ENCODE measurements at places on chromosomes 7 and 10. TPM values are rescaled to one million over a fixed set of nuclear protein-coding genes. Genes with fewer than 3 reads are reported as not detected.

The OR2A2 gene
- not detected for polyA plus RNA-seq

The CEP41 gene
- 2.1 TPM for polyA plus RNA-seq

The PAPOLB gene
- not detected for polyA plus RNA-seq

The GBX1 gene
- polyA plus RNA-seq, result not detected

The MYO3A gene
- 5.9 TPM for polyA plus RNA-seq

The PDE6C gene
- polyA plus RNA-seq, result not detected

The ITIH5 gene
- 9.1 TPM for polyA plus RNA-seq

The CNNM1 gene
- polyA plus RNA-seq, result 0.13 TPM

The CYP3A7 gene
- not detected for polyA plus RNA-seq

DNA sequence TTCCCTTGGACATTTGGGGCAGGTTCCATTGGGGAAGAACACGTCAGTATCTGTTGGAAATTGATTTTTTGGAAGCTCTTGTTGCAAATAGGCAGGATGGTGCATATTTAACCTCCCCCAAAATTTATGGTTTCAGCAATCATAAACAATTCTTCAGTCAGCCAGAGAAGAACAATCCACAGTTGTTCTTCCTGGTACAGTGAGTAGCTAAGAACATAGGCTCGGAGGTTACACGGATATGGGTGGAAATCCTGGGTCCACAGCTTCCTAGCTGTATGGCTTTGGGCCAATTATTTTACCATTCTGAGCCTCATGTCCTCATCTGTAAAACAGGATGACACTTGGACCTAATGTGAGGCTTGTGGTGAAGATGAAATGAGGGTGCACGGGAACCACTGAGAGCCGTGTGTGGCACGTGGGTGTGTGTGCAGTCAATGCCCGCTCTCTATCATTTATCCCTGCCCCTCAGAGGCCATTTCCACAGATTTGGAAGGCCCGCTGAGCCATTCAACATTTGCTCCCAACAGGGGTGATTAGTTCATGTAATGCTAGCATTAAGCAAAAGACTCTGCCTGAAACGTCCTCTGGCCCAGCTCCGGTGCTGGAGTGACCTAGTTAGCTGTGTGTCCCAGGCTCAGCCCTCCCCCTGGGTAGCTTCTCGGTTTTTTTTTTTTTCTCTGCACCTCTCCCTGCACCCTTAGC lies 9.7 kb downstream of the CAMK1D start:
- H3K4me3 ChIP-seq, result no peak overlapping the region
- no peaks in the 10 kb centered on the region for H3K4me1 ChIP-seq
- no peak for DNase-seq
- no peak overlapping the region for H3K27ac ChIP-seq
- no peaks in the 10 kb centered on the region for H3K27me3 ChIP-seq

DNA sequence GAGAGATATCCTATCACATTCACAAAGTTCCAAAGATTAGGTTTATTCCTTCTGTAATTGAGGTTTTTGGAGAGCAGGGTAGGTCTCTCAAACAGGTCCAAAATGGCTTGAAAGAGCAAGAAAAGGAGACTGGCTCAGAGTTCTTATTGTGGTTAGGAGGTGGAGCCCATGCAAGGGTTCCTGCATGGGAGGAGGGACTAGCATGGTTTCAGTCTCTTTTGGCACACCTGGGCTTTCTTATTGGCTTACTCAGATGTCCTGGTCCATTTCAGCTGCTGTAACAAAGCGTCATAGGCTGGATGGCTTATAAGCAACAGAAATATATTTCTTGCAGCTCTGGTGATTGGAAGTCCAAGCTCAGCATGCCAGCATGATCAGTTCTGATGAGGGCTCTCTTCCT lies 493.1 kb downstream of the REEP3 start:
- DNase-seq, result no peak
- H3K27me3 ChIP-seq, result no peaks in the 10 kb centered on the region
- no peaks in the 10 kb centered on the region for H3K4me1 ChIP-seq
- no peaks in the 10 kb centered on the region for H3K36me3 ChIP-seq
- no peak overlapping the region for H3K27ac ChIP-seq
- no peak overlapping the region for H3K4me3 ChIP-seq

- no peak overlapping the region for H3K27ac ChIP-seq
- H3K27me3 ChIP-seq, result no peaks in the 10 kb centered on the region
- no peak overlapping the region for H3K4me3 ChIP-seq
- no peak for DNase-seq
Observed at GRCh38 chr10:2012209-2012608, 274.9 kb upstream of the ADARB2 start.

DNA sequence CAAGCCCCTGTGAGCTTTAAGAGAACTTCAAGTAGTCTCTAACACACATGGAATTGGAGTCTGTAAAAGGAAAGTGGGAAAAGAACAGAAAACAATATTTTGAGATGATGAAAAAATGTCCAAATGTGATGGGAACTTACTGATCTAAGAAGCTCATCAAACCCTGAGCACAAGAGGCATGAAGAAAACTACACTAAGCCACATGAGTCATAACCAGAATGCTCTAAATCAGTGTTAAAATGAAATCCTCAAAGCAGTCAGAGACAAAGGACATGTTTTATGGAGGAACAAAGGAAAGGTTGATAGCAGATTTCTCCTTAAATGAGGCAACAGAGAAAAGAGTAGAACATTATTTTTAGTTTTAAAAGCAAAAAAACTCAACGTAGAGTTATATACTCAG lies 37.2 kb downstream of the ZNF33A start:
- no peak for DNase-seq
- H3K27me3 ChIP-seq, result no peaks in the 10 kb centered on the region
- H3K27ac ChIP-seq, result no peak overlapping the region
- H3K4me3 ChIP-seq, result no peak overlapping the region
- no peaks in the 10 kb centered on the region for H3K4me1 ChIP-seq

- no peaks in the 10 kb centered on the region for H3K27me3 ChIP-seq
- no peak overlapping the region for H3K4me3 ChIP-seq
- H3K36me3 ChIP-seq, result no peaks in the 10 kb centered on the region
- H3K27ac ChIP-seq, result no peak overlapping the region
- DNase-seq, result no peak
Observed at GRCh38 chr7:25707768-25708620, 444.0 kb upstream of the NFE2L3 start.

GRCh38 chr10:3737864-3738263 lies 47.1 kb downstream of the KLF6 start:
- no peak overlapping the region for H3K4me3 ChIP-seq
- no peak for DNase-seq
- no peaks in the 10 kb centered on the region for H3K36me3 ChIP-seq

DNA sequence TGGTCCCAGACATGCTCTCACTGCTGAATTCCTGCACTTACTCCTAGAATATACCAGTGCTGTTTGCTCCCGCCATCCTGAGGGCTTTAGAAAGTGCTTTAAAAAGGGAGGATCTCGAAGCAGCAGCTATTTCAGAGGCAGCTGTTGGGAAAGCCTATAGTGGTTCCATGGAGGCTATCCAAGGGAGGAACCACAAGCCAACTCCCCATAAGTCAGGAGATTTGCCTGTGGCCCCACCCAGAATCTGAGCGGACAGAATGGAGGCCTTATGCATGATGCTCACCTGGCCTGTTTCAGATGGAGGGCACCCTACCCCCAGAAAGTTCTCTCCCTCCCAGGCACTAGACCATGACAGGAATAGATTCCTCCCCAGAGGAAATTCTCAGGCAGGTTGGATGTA lies 2.3 kb upstream of the KCNIP2 start:
- no peaks in the 10 kb centered on the region for H3K27me3 ChIP-seq
- no peak overlapping the region for H3K4me3 ChIP-seq
- H3K27ac ChIP-seq, result no peak overlapping the region
- no peak for DNase-seq
- peaks cover 5% of the 10 kb centered on the region for H3K36me3 ChIP-seq

DNA sequence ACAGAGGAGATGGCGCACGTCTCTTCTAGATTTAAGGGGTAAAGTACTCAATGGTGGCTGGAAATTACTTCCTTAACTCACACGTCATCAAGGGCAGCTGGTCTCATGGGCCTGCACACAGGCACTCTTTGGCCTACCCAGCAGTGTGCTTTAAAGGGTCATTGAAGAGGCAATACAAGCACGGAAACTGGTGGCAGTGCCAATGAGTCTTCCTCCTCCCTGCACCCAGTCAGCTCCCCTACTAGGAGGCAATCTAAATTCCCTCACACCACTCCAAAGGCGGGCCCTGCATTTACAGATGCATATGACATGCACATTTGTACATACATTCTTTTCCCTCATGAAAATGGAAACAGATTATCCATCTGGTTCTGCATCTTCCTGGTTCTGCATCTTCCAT lies 47.4 kb downstream of the PPIF start:
- H3K36me3 ChIP-seq, result no peaks in the 10 kb centered on the region
- H3K4me3 ChIP-seq, result no peak overlapping the region
- no peaks in the 10 kb centered on the region for H3K27me3 ChIP-seq
- H3K4me1 ChIP-seq, result no peaks in the 10 kb centered on the region
- DNase-seq, result peak; percentile 39
- no peak overlapping the region for H3K27ac ChIP-seq

DNA sequence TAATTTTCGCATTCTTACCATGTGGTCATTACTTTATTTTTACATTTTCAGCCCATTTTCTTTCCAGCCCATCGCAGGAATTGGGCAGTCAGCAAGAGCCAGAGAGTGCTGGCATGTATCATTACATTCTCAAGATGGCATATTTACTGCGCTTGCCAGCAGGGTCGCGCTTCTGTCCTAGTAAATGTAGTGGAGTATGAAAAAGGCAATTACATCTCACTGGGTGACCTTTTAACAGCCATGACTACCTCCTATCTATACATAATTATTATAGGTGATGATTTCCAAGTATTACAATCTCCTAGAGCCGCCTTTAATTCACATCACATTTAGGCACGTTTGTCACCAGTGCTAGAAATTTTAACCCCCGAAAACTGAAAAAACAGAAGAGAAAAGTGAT lies 433.7 kb upstream of the MGMT start:
- no peaks in the 10 kb centered on the region for H3K4me1 ChIP-seq
- H3K36me3 ChIP-seq, result no peaks in the 10 kb centered on the region
- no peak overlapping the region for H3K4me3 ChIP-seq
- peaks cover 4% of the 10 kb centered on the region for H3K27me3 ChIP-seq
- H3K27ac ChIP-seq, result no peak overlapping the region

GRCh38 chr7:146665023-146665422 lies 548.4 kb downstream of the CNTNAP2 start:
- no peak for DNase-seq
- H3K27ac ChIP-seq, result no peak overlapping the region
- H3K27me3 ChIP-seq, result no peaks in the 10 kb centered on the region
- H3K36me3 ChIP-seq, result no peaks in the 10 kb centered on the region
- H3K4me1 ChIP-seq, result no peaks in the 10 kb centered on the region

GRCh38 chr7:44272456-44272855 lies 52.9 kb downstream of the CAMK2B start:
- no peak for DNase-seq
- no peak overlapping the region for H3K27ac ChIP-seq
- no peaks in the 10 kb centered on the region for H3K36me3 ChIP-seq
- no peak overlapping the region for H3K4me3 ChIP-seq
- no peaks in the 10 kb centered on the region for H3K27me3 ChIP-seq
- no peaks in the 10 kb centered on the region for H3K4me1 ChIP-seq

- no peaks in the 10 kb centered on the region for H3K27me3 ChIP-seq
- no peaks in the 10 kb centered on the region for H3K4me1 ChIP-seq
- no peak overlapping the region for H3K27ac ChIP-seq
- no peaks in the 10 kb centered on the region for H3K36me3 ChIP-seq
- no peak for DNase-seq
Observed at GRCh38 chr10:32123021-32123420, 66.8 kb upstream of the KIF5B start.

GRCh38 chr7:158532093-158532627 lies 55.5 kb downstream of the PTPRN2 start:
- H3K27ac ChIP-seq, result no peak overlapping the region
- no peaks in the 10 kb centered on the region for H3K4me1 ChIP-seq
- no peak overlapping the region for H3K4me3 ChIP-seq
- H3K36me3 ChIP-seq, result no peaks in the 10 kb centered on the region
- DNase-seq, result no peak

DNA sequence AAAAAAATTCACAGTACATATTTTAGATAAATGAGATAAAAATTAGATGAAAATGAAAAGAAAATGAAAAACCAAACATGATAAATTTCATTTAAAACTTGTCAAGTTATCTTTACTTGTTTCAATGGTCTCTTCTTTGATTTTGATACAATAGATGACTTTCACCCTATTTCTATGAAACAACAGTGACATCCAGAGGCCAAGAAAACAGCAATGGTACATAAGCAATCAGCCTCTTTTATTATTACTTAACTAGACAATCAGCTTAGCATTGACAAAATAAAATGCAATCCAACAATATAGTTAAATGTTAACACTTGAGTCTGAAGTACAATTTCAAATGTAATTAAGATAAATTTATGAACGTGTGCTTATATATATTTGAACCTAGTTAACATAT lies 74.8 kb upstream of the GPR37 start:
- H3K4me3 ChIP-seq, result no peak overlapping the region
- H3K4me1 ChIP-seq, result no peaks in the 10 kb centered on the region
- no peaks in the 10 kb centered on the region for H3K27me3 ChIP-seq
- H3K27ac ChIP-seq, result no peak overlapping the region
- no peaks in the 10 kb centered on the region for H3K36me3 ChIP-seq
- DNase-seq, result no peak

DNA sequence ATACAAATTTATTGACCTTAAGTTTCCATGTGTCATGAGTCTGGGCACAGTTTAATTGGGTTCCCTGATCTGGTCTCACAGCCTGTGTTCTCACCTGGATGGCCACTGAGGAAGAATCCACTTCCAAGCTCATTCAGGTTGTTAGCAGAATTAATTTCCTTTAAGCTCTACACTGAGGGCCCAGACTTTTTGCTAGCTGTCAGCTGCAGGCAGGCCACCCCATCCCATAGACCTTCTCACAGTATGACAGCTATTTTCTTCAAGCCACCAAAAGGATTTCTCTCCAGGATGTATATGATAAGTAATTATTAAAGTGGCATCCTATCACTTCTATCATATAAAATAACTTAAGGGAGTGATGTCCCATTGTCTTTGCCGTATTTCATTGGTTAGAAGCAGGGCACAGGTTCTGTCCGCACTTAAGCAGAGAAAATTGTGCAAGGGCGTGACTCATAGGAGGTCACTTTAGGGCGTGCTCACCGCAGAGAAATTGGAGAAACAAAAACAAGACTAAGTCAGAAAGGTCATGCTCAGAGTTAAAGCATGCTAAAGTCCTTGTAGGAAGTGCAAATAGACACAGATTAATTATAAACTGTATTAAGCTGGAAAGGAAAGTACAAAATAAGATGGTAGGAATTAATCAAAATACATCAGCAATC lies 109.9 kb downstream of the AHR start:
- no peaks in the 10 kb centered on the region for H3K27me3 ChIP-seq
- no peak overlapping the region for H3K27ac ChIP-seq
- H3K4me3 ChIP-seq, result no peak overlapping the region
- H3K36me3 ChIP-seq, result no peaks in the 10 kb centered on the region
- no peak for DNase-seq
- H3K4me1 ChIP-seq, result no peaks in the 10 kb centered on the region

- no peaks in the 10 kb centered on the region for H3K36me3 ChIP-seq
- H3K27ac ChIP-seq, result peak overlapping the region; percentile 15
- peak; percentile 95 for DNase-seq
- no peaks in the 10 kb centered on the region for H3K27me3 ChIP-seq
- no peaks in the 10 kb centered on the region for H3K4me1 ChIP-seq
Observed at GRCh38 chr7:79452032-79452494, 1.4 kb downstream of the MAGI2 start.
